Retinal pigment epithelial cell (primary cell): ENCODE measurements at places on chromosomes 1 and 21.

DNA sequence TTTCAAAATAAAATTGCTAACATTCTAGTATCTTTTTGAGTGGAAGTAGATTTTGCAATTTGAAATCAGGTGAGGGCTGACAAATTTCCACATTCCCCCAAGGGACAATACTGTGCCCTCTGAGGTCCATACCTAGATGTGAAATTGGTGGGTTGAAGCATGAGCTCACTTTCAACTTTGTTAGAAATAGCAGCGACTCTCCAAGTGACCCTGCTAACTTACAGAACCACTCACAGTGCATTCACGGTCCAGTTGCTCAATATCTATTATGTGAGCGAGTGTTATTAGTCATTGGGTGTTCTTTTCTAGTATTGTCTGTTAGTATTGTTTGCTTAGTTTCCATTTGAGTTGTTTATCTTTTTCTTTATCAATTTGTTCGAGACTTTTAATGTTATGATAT is 53.6 kb upstream of the ASB17 start:
- DNase-seq = no peak

DNA sequence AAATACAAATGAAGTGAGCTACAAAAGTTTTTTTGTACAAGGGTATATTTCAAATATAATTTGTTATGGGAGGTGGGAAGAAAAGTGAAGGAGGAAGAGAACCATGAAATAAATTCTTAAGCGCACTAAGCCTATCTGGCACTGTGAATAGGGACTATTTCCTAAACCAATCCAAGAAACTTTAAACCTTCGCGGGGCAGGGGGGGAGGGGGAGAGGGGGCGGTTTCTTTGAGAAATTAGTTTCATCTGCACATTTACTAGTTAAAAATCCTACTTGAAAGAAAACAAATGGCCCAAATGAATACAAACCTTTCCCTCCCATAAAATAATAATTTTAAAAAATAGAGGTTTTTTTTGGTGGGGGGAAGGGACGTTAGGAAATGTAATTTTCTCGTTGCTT is 364 bp downstream of the GOLPH3L start:
- DNase-seq = no peak

- DNase-seq = no peak
Observed at GRCh38 chr21:46000731-46001641, 19.4 kb downstream of the COL6A1 start.

- DNase-seq = no peak
Observed at GRCh38 chr21:33278721-33279120, 12.6 kb downstream of the IL10RB start.

- no peak for DNase-seq
Observed at GRCh38 chr1:248686815-248687214, 15.8 kb downstream of the OR14I1 start.

- peak; percentile 90 for DNase-seq
Observed at GRCh38 chr21:37060296-37060695, 12.6 kb downstream of the PIGP start.

GRCh38 chr21:46051379-46051770 is 46.5 kb upstream of the COL6A2 start:
- DNase-seq = no peak

GRCh38 chr1:175073061-175073460 is 5.4 kb downstream of the TNN start:
- no peak for DNase-seq

- no peak for DNase-seq
Observed at GRCh38 chr1:203999618-204000017, 73.3 kb upstream of the SOX13 start.

- no peak for DNase-seq
Observed at GRCh38 chr1:228903434-228904071, 168.3 kb downstream of the RHOU start.

- peak; percentile 89 for DNase-seq
Observed at GRCh38 chr1:97160818-97161217, 439.2 kb downstream of the PTBP2 start.

DNA sequence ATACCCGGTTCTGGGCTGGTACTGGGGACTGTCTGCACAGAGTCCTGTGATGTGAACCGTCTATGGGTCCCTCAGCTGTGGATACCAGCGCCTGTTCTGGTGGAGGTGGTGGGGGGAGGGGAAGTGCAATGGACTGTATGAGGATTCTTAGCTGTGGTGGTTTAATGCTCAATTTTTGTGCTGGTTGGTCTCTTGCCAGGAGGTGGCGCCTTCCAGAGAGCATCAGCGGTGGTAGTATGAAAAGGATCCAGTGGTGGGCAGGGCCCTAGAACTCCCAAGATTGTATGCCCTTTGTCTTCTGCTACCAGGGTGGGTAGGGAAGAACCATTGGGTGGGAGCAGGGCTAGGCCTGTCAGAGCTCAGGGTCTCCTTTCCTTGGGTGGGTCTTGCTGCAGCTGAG is 89.4 kb upstream of the B3GALT2 start:
- no peak for DNase-seq

- DNase-seq = peak; percentile 34
Observed at GRCh38 chr1:212950243-212951125, at the start of gene VASH2. VASH2 (plus strand) TSS chr1:212950541; CDS start chr1:212951543, 1,002 bp downstream.

DNA sequence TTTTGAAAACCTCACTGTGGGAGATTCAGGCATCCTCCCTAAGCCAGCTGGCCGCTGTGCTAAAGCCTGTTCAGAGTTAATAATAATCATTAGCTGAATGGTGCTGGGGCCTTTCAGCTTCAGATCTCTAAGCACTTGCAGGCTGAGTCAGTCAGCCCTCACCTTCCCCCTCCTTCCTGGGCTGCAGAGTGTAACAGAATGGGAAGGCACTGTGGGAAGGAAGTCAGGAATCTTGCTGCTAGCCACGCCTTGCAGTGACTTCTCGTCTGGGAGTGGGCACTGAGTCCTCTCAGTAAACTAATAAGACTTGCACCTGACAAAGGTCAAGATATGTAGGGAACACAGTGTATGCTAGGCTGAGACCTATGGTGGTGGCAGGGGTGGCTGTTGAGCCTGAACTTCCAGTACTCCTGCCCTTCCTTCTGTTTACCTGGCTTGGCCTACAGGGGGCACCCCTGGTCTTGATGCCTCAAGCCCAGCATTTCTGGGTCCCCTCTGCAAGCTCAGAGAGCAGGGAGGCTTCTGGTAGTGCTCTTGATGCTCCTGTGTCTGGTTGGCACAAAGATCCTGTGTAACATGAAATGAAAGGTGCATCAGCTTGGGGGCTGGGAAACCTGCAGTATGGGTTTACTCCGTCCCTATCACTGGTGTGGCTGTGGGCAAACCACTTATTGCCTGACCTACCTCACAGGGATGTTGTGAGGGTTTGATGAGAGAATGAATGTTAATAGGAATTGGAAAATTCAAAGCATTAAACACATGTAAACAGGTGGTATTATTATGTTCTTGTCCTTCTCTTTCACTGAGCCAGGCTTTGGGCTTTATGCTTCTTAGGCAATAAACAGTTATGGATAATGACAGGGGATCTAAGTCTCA is 6.0 kb downstream of the CYB561D1 start:
- DNase-seq = no peak

DNA sequence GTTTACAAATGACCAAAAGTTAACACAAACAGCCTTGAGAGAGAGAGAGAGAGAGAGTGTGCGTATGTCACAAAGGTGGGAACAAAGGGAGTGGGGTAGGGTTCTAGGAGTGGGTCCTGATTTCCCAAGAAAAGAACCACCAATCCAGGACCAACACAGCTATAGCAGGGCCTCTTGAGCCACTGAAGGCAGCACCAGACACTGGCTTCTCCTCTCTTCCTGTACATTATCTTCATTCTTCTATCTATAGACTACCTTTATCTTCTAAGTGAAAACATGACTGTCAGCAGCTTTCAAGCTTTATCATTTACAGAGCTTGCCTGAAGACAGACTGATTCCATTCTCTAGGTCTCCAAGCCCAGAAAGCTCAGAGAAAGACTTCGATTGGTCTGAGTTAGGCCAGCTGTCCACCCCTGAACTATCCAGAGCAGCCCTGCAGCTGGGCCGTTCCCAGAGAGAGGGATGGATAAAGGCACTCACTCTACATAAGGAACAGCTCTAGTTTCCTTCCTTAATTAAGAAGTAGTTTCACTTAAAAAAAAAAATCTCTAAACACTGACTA is 11.2 kb downstream of the ALG14 start:
- DNase-seq = no peak
